ENCODE measurements at places on chromosomes 7 and 10.

DNA sequence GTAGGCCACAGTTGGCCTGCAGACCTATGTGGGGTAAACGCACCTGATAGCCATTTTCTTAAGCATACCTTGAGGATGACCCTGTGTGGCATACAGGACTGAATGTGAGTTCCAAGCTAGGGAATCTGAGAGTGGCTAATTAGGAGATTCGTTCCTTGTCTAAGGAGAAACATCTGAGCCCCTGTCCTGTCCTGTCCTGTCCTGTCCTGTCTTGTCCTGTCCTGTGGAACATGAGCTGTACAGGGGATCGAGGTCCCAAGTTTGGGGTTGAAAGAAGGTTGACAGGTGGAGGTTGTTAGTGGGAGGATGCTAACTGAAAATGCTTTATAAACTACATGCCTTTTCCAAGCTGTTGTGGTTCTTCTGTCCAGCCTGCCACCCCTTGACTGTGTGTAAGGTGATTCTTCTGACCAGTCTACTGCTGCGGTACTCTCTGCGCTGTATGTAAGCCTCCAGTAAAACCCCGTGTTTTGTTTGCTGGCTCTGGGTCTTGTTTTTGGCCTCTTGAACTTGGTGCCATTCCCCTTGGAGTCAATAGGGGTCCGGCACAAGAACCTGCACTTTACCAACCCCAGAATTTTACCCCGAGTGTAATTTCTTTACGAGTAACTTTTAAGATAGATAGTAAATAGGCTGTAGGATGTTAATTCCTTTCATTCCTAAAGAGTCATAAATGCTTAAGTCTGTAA is 26.4 kb downstream of the ZNRF2 start:
- no peak for DNase-seq

- no peak for DNase-seq
These were observed 12.0 kb downstream of the IFRD1 start for GRCh38 chr7:112462236-112462635.

- DNase-seq = no peak
These were observed 36.0 kb downstream of the CLIP2 start for GRCh38 chr7:74325210-74325565.

DNA sequence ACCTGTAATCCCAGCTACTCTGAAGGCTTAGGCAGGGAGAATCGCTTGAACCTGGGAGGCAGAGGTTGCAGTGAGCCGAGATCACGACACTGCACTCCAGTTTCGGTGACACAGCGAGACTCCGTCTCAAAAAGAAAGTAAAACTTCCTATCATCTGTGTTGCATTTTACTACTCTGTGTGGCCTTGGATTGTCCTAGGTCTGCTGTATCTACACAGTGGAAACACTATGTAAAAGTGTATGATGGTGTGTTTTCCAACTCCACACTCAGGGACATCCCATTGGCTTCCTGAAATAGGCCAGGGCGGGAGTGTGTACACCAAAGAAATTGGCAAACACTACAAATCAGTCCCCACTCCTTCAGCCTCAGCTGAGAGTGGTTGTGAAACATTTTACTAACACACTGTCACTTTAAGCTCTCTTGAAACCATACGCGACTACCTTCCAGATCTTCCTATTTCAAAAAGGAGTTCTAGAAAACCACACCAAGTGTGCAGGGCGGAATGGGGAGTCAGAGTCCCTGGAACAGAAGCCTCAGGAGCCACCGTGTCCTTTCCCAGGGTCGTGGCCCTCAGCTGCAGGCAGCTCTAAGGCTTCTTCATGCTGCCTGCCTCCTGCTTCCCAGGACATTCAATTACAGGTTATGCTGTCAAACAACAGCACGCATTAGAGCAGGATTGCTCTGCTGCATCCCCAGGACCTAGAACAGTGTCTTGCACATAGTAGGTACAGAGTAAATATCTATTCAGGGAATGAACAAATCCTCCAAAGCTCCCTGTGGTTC is 275.4 kb downstream of the PARD3 start:
- DNase-seq = no peak

DNA sequence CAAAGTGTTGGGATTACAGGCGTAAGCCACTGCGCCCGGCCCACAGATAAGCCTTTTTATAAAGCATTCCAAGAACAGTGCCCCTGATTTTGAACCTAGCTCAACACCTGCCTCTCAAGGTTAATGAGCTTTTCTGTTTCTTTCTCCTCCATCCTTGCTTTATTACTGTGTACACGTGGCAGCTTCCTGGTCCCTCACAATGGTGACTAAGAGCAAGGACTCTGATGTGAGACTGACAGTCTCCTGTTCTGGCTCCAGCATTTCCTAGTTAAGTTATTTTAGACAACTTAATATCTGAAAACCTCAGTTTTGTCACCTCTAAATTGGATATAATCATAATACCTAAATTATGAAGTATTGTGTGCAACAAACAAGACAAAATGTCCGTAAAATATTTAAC is 9.9 kb downstream of the HABP2 start:
- DNase-seq = no peak

- no peak for DNase-seq
These were observed 640 bp downstream of the ANKMY2 start for GRCh38 chr7:16644636-16645592.

- no peak for DNase-seq
These were observed 560.5 kb downstream of the PARD3 start for GRCh38 chr10:34254596-34254995.

DNA sequence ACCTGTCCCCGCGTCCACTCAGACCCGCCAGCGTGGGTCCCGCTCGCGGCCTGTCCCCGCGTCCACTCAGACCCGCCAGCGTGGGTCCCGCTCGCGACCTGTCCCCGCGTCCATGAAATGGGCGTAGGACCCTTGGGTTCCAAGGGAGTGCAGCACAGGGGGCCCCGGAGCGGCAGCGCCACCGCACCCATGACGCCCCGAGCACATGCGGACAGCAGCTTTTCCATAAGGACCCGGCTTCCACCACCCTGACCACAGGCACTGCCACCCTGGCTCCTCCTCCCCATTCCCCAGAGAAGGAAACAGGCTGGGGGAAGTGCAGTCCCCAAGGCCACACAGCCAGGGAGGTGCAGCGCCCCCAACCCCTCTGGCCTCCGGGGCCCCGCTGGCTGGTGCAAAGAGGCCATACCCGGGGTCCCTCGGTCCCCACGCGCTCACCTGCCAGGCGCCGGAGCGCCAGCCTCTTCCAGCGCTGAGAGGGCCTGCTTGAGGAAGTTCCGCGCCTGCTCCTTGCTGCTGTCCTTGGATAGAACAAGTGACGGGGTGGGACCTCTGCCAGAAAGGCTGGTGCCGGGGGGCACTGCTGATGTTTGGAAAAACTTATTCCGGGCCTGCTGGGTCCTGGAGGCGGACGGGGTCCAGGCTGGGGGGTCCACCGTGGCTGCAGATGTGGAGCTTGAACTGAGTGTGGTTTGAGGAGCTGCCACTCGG is 14.9 kb downstream of the MICALL2 start:
- DNase-seq = no peak

DNA sequence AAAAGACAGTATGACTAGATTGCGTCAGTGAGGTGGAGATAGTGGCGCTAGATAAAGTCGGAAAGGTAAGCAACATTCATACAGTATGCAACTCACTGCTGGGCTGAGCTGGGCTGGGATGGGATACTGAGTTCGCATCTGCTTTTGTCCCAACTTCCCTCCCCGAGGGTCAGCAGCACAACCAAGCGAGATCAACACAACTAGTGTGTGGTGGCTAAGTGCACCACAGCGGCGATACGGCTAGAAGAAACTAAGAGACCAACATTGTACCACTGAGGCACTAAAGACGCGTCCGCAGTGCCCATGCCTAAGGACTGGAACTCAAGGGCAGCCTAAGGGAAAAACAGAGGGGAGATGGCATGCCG is 467 bp downstream of the EXOSC1 start:
- no peak for DNase-seq

DNA sequence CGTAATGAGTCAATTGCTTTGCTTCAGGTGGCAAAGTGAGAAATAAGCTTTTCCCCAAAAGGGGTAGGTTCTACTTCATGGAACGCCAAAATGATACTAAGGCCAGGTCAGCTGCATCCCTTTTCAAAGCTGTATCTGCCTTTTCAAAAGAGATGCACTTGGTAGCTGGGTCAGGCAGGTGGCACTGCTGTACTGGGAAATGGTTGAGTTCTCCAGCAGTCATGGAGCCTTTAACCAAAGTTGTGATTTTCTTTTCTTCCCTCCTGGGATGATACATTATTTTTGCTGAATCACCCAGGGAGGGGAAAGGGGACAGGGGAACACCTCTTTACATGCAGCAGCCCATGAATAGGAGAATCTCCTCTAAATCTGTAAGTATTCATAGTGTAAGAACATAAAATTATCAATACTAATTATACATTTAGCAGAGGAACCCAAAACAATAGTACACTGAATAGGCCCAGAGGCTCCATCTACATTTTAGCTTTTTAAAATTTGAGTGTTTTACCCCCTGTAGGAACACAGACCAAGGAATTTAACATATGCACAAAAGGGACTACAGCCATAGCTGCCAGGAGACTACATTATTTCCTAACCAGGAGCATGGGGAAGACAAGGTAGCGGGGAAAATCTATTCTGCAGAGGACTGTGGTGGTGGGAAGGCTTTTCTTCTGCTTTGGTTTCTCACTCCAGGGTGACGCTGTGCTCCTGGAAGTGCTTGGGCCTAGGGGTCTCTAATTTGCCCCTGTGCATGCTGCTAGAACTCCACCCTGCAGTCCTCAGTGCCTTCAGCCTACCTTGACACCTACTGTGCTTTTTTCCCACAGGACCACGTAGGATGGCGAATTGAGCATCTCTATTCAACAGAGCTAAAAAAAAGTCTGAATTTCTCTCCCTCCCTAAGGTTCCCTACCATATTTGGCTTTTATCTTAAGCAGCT is 6.4 kb upstream of the GPR22 start:
- peak; percentile 10 for DNase-seq

- DNase-seq = no peak
These were observed 31.5 kb upstream of the SMNDC1 start for GRCh38 chr10:110336111-110336721.

DNA sequence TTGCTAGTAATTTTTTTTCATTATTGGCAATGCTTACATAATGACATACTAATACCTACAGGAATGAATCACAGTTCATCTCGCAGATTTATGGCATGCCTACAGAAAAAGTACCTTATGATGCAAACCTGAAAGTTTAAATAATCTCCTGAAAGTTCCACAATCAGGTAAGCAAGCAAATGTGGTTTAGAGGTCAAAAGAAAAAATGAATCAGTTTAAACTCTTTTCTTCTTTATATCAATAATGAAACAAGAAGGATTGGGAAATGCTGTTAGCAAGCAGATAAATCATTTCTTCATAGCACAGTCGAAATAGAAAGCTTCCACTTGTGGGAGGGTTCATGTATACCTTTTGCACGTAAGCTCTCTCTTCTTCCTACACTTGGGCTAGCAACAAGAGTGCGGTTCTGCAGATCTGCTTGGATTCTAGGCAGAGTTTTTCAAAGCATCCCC is 53.7 kb upstream of the MTPN start:
- DNase-seq = no peak

DNA sequence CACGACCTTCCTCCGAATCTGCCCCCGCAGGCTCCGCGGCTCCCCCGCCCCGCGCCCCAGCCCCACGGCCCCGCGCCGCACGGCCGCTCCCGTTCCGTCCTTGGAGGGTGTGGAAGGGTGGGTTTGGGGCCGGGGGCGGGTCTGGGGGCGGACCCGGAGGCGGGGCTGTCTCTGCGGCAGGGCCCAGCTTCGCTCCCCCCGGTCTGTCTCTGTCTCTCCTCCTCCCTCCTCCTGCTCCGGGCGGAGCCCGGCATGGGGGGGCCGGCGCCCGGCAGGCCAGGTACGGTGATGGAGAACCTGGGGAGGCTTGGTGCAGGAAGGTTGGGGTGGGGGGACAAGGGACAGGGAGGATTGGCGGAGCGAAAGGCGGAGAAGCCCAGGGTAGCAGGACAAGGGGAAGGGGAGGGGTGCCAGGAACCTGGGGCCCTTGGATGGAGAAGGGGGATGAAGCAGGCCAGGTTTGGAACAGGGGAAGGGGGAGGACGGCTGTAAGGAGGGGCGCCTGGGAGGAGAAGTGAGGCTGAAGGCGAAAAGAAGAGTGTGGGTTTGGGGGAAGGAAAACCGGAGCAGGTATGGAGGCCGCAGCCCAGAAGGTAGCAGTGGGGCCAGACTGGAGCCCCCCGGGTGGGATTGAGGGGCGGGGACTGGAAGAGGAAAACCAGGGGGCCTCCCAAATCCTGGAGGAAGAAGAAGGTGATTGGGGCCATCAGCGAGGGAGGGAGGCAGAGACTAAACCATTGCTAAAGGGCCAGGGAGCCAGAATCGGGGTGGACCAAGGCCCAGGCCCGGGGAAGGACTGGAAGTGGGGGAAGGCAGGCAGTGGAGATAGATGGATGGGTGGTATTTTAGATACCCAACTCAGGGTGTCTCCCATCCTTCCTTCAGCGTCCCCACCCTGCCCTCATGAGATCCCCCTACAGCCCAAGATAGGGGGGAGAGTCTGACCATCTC is at the start of gene NYAP1:
Gene NYAP1 (plus strand): TSS at position 206 of the 951 bp plus-strand sequence. CDS start 1,385 bp downstream, outside the sequence.
- no peak for DNase-seq

- DNase-seq = no peak
These were observed 518.5 kb downstream of the GLRX3 start for GRCh38 chr10:130654726-130655125.

GRCh38 chr10:88608780-88609179 is 22.2 kb downstream of the LIPJ start:
- DNase-seq = no peak

DNA sequence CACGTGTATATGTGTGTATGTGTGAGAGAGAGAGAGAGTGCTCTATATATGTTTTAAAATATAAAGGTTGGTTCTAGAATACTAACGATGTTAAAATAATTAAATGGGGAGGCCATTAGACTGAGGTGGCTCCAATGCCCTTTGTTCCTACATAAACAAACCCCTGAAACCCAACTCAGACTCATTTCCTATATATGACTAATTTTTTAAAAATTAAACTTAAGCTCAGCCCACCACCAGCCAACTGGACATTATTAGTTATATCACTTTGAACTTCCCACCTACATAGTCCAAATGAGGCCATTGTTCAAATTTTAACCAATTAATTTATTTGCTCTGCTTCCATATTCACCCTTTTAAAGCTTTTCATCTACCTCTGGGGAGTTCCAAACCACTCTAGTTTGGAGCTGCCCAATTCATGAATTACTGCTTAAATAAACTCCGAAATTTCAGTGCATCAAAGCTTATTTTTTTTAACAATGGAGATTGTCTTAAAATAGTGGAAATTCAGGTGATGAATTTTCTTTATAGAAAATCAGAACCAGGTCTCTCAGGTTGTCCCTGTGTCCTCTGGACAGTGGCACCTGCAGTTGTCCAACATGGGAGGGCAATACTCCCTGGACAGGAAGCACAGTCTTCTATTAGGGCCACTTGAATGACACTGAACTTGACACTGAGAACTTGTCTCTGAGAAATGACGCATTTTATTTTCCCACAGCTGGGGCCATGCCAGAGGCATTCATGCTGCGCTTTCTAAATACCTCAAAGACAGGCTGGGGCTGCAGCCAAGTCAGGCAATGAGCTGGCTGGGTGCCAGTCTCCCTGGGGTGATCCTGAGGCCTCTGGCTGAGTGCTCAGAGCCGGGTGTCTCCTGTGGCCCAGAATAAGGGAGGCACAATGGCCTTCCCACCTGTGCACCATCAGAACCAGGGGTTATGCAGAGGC is 109.5 kb upstream of the TMEM72 start:
- no peak for DNase-seq

DNA sequence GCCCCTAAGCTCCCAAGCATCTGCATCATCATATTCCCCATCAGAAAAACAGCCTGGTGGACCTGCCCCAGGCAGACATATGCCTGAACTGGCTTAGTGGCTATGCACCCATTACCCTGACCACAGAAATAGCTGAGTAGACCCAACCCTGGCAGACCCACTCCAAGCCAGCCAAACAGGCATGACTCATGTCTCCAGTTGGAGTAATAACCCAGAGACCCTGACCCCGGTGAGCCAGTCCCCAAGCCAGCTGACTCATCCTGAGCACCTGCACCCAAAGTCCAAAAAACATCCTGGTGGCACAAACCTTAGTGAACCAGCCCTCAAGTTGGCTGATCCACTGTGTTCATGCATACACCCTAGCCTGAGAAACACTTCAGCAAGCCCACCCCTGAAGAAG is 555.9 kb downstream of the GRID1 start:
- no peak for DNase-seq

Measured in stimulated activated CD8-positive, alpha-beta memory T cell treated with anti-CD3 and anti-CD28 coated beads, Interleukin-7, amount 100 ng/mL, for 1 hour (primary cell).